CD8-positive, alpha-beta memory T cell (primary cell): ENCODE measurements at places on chromosomes 5 and 9.

DNA sequence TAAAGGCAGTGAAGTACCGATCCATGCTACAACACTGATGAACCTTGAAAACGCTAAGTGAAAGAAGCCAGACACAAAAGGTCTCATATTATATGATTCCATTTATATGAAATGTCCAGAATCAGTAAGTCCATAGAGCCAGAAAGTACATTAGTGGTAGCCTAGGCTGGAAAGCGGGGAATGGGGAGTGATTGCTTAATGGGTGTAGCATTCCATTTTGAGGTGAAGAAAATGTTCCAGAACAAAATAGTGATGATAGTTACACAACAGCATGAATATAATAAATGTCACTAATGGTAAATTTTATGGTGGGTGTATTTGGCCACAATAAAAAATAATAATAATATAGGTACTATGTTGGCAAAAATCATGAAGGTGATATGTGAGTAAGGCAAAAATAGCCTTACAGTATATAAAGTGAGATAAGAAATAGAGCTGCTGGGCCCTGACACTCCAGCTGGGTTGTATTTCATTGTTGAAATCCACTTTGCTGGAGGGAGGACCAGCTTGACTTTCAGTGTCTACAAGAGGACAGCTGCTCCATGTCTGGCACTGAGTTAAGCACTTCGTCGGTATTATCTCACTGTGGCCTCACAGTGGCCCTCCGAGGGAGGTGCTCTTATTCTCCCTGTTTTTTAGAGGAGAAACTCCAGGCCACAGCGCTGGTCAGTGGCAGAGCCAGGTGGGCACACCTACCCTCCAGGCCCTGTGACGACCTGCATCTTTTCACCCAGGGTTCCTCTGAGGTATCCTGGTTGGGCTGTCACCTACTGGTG lies 22.4 kb upstream of the ANGPTL2 start:
- DNase-seq = no peak

GRCh38 chr9:136081113-136081825 lies 13.8 kb downstream of the NACC2 start:
- no peak for DNase-seq

GRCh38 chr5:51373880-51374523 lies 9.2 kb upstream of the ISL1 start:
- DNase-seq = no peak

DNA sequence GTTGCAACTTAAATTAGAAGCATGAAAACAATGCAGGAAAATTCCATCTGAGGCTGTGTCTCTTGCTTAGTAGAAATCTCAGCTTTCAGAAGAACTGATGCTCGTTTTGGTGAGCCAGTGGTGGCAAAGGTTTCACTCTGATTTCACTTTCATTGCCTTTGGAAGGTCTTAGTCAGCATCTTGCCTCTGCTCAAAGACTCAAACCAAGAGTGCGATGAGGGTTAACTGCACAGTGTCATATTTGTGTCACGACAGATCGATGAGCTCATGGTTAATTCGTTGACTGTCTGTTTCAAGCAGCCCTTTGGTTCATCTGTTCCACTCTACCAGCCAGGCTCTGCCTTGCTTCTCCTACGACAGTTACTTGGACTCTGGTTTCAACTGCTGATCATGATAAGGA lies 331.3 kb upstream of the KIF2A start:
- no peak for DNase-seq

DNA sequence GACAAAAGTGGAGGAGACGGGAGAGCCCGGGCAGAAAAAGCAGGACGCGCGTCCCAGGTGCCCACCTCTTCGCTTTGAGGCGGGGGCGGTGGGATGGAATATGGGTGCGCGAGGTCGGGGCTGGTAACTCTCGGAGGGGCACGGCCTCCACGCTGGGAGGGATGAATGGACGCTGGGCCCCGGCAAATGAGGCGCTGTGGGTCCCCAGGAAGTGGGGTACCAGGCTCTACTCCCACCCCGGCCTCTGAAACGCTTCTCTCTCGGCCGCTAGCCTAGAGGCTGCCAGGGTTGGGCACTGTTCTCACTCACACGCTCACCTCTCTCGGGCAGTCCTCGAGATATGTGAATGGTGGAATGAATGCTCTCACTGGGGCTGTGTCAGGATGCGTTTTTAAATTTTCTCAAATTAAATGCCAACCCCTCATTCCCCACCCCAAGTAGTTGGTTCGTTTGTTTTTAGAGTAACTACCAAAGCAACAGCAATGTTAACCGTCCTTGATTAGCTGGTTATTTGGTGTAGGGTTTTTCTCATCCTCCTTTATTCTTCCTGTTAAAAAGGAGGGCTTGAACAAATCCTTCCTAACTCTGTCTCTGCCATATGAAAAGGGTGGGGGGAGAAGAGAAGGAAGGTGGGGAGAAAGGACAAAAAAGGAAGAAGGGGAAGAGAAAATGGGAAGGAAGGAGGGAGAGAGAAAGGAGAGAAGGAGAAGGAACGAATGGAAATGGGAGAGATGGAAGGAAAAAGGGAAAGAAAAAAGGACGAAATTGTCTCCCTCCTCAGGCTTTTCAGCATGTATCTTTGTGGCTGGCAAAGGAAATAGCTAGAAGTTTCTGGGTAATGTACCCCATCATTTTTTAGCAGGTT lies 1.3 kb upstream of the EBF1 start:
- DNase-seq = no peak
